ENCODE measurements at places on chromosomes 11 and 22.

DNA sequence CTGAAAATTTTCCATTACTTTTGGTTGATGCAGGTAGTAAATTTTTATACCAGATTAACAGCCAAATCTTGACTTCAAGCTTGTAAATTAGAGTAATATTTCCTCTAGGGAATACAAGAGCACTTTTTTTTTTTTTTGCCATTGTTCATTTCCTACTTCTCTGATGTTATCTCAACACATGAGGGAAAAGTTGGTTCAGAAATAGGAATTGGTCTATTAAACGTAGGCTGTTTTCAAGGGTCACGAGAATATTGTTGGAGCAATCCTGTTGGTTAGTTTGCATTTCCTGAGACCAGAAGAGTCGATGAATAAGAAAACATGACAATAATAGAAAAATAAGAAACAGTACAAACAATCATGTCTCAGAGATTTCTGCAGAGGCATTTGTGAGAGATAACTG is 453.9 kb upstream of the CCDC179 start:
- no peak for DNase-seq

DNA sequence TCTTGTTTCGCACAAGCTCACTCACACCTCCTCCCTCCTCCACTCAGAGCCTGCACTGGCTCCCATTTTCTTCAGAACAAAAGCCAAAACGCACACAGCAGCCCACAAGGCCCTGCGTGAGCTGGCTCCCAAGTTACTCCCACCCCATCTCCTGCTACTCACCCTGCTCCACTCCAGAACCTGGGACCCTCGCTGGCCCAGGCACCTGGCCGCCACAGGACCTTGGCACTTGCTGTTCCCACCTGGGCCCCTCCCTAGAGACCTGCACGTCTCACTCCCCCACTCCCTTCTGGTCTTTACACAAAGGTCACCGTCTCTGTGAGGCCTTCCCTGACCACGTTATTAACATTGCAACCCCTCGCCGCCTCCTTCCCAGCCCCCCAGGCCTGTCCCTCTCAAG is 945 bp upstream of the MFNG start:
- DNase-seq: no peak

DNA sequence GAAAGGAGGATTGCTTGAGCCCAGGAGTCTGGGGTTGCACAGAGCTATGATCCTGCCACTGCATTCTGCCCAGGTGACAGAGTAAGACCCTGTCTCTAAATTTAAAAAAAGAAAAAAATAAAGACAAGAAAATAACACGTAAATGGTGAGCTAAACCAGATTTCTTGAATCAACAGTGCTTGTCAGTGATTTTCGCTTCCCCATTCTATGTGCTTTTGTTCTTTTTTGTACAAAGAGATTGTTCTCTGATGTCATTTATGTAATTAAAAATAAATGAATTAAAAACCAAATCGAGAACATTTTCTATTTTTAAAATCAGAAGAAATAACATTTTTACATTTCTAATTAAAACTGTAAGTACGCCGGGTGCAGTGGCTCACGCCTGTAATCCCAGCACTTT is 19.8 kb upstream of the SLC29A2 start:
- DNase-seq: no peak

- peak; percentile 68 for DNase-seq
Observed at GRCh38 chr11:63564056-63564774, 1.0 kb upstream of the PLAAT2 start.

DNA sequence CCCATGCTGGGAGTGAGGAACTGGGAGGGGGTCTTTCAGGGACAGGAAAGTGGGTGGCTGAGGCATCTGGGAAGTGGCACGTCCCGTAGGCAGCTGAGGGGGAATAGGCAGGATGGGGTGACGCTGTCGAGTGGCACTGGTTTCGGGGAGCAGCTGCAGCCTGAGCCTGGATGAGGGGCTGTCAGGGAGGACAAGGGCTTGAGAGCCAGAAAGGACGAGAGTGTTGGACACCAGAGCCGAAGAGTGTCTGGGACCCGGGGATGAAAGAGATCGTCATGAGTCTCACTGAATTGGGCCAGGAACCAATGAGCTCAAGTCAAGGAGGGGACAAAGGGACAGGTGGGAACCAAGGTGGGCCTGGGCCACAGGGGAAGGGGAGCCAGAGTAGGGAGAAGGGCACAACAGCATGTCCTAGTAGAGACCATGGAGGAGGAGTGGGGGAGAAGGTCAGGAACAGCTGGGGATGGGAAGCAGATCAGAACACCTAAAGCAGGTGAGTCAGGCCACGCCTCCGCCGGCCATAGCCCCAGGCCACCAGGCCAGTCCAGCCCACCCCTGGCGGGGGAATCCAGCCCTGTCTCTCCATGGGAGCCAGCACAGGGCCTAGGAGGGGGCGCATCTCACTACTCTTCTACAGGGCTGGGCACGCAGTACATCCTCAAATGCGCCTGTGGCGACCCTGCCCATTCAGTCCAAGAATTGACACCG is 4.2 kb downstream of the RAB3IL1 start:
- no peak for DNase-seq

DNA sequence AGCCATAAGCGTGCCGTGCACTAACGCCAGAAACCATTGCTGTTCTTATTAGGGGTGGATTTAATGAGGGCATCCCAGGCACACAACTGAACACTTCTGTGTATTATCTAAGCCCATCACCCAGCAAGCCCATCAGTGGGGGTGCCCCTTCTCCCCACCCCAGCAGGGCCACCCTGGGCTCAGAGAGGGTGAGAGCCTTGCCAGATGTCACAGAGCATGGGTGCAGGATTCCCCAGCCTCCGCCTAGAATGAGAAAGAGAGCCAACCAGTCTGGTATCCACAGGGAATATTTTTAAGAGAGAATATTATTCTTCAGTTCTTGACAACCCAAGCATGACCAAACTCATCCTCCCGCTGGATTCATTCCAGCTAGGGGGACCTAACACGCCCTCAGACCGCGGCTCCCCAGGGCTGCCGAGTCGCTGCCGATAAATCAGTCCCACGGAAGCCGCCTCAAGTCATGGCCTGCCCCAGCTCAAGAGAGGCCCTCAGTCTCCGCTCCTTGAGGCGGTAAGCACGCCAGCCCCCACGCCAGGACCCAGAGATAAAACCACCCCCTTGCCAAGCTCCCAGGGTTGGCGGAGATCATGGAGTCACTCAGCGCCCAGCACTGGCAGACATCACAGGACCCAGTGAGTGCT is 47.2 kb downstream of the MN1 start:
- no peak for DNase-seq
